ENCODE measurements at places on chromosomes 7 and 10.

- DNase-seq = no peak
- H3K36me3 ChIP-seq = no peaks in the 10 kb centered on the region
- H3K4me3 ChIP-seq = no peak overlapping the region
- no peak overlapping the region for H3K27ac ChIP-seq
- H3K27me3 ChIP-seq = no peaks in the 10 kb centered on the region
- H3K4me1 ChIP-seq = no peaks in the 10 kb centered on the region
Measured at GRCh38 chr7:150564566-150564965, 2.6 kb upstream of the GIMAP4 start.

DNA sequence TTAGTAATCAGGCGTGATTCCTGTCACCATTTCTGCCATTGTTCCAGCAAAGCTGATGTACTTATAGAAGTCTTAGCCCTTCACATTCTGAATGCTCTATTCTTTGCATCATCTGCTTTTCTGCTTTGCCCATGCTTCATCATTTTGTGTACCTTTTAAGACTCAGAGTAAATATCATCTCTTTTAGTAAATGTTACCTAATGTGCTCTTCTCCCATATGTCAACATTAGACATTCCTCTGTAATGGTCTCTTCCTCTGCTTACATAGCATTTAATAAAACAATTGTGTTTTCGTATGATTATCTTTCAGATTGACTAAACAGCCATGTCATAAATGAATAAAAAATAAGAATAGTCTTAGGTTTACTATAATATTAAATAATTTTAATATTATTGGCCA is 719.6 kb upstream of the GRM3 start:
- no peaks in the 10 kb centered on the region for H3K27me3 ChIP-seq
- no peaks in the 10 kb centered on the region for H3K4me1 ChIP-seq
- no peak overlapping the region for H3K27ac ChIP-seq
- H3K36me3 ChIP-seq = no peaks in the 10 kb centered on the region

- H3K36me3 ChIP-seq = no peaks in the 10 kb centered on the region
- no peaks in the 10 kb centered on the region for H3K27me3 ChIP-seq
- peak within 1 kb of the TSS; percentile 86 for H3K4me3 ChIP-seq
- H3K4me1 ChIP-seq = peaks cover 24% of the 10 kb centered on the region
- peak within 1 kb of the TSS; percentile 82 for H3K27ac ChIP-seq
Measured at GRCh38 chr10:77637532-77638320, at the start of gene KCNMA1. TSS of gene KCNMA1 (minus strand) at chr10:77637808.

DNA sequence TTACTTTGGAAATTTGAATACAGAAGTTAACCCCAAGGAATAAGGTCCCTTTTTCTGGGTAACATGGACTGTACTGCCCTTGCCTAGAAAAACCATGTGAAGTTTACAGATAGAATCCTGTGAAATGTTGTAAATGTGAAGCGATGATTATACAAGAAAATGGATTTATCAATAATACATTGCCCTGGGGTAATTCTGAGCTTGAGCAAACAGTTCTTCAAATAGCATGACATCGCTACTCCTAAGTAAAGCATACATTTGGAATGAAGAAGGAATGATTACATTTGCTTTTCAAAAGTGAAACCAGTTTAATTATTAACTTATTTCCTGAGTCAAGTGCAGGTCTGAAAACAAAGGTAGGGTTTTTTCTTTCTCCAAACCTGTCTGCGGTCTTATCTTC is 43.3 kb upstream of the FZD8 start:
- H3K27me3 ChIP-seq = no peaks in the 10 kb centered on the region
- H3K36me3 ChIP-seq = no peaks in the 10 kb centered on the region
- H3K4me3 ChIP-seq = no peak overlapping the region
- no peaks in the 10 kb centered on the region for H3K4me1 ChIP-seq
- H3K27ac ChIP-seq = no peak overlapping the region
- no peak for DNase-seq

DNA sequence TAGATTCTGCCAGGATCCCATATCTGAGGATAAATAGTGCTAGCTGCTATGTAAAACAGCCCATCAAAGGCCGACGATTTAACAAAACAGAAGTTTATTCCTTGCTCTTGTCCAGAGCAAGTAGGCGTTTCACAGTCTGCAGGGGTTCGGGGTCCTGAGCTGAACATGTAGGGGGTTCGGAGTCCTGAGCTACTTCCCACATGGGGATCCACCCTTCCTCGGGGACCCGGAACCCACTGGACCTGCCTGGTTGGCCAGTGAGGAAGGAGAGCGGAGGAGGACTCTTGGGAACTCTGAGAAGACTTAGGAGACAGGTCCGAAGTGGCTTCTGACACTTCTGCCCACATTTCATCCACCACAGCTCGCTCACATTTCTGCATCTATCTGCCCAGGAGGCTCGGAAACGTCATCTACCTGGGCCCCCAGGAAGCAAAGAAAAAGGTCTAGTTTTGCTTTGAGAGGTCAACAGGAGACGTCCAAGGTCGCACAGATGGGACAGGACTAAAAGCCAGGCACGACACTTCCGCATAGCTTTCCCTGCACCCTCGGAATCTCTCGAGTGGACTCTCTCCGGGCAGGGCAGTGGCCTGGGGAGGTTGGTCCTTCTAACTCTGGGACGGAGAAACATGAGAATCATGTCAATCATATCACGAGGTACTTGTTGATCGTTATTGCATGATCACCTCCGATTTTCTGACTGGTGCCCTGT is 86.4 kb downstream of the MICALL2 start:
- H3K4me3 ChIP-seq = no peak overlapping the region
- H3K27ac ChIP-seq = no peak overlapping the region
- DNase-seq = no peak
- H3K4me1 ChIP-seq = no peaks in the 10 kb centered on the region

- H3K36me3 ChIP-seq = no peaks in the 10 kb centered on the region
- peaks cover 5% of the 10 kb centered on the region for H3K27me3 ChIP-seq
- no peak for DNase-seq
- peaks cover 36% of the 10 kb centered on the region for H3K4me1 ChIP-seq
- peak overlapping the region; percentile 67 for H3K4me3 ChIP-seq
Measured at GRCh38 chr7:141074162-141074991, 513 bp downstream of the TMEM178B start.

- H3K4me3 ChIP-seq = no peak overlapping the region
- H3K4me1 ChIP-seq = no peaks in the 10 kb centered on the region
- H3K36me3 ChIP-seq = no peaks in the 10 kb centered on the region
- H3K27ac ChIP-seq = no peak overlapping the region
Measured at GRCh38 chr7:132603220-132603833, 27.1 kb upstream of the PLXNA4 start.

DNA sequence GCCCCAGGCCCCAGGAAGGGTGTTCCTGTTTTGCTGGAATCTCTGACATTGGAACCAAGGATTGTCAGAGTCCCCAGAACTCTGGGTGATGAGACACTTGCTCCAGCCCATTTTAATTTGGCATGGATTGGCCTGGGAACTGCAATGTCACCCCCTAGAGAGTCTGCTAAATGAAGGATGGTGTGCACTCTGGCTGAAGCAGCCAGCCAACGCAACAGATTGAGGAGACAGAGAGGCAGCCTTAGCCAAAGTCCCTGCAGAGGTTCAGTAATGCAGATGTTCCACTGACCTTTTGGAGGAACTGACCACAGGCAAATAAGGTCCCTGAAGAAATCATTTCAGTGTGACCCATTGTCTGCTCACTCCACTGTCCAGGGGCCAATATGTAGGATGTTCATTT is 13.4 kb downstream of the LRRC18 start:
- H3K4me3 ChIP-seq = no peak overlapping the region
- no peak for DNase-seq
- no peaks in the 10 kb centered on the region for H3K36me3 ChIP-seq

DNA sequence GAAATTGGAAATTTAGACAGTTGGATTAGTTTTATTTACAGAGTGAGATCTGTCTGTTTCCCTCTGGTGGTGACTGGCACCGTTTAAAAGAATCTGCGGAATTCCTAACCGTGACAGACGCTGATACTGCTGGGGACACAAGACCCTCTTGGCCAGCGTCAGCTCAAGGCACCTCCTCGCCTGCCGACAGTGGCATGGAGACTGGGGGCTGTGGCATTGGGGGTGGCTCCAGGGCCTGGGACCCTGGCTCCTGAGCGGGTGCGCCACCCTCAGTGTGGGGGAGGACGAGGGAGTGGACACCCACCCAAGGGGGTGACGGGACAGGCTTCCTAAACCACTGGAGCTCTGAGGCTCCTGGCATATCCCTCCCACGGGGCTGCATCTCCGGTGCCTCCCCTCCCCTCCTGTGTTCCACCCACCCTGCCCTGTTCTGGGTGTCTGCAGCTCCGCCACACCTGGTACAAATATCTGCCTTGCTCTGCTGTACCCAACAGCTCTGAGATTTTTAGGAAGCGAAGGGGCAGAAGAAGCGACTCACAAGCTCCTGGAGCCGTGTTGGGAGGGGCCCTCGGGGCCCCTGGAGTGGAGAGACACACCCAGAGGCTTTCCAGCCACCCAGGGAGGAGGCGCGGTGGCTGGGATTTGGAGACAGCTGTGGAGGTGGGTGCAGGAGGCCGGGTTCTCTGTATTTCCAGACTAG is 178.7 kb downstream of the DNAJB6 start:
- H3K4me3 ChIP-seq = no peak overlapping the region
- H3K27me3 ChIP-seq = no peaks in the 10 kb centered on the region
- no peaks in the 10 kb centered on the region for H3K36me3 ChIP-seq
- H3K4me1 ChIP-seq = no peaks in the 10 kb centered on the region
- no peak for DNase-seq
- no peak overlapping the region for H3K27ac ChIP-seq

DNA sequence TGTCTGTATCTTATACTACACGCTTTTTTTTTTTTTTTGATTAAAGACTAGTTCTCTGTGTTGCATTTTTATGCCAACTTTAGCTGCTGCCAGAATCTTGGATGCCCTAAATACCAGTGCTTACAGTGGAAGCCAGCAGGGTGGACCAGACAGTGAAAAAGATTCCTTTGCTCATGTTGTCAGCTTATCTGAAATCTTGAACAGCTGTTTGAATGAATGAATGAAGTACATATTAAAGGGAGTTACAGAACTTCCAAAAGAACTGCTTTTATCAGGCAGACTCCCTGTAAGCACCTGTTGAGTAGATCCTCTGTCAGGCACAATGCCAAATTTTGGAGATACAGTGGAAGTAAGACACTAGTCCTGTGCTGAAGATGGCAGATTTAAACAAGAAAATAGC is 184.9 kb downstream of the PPP1R9A start:
- no peaks in the 10 kb centered on the region for H3K36me3 ChIP-seq
- DNase-seq = no peak
- no peak overlapping the region for H3K4me3 ChIP-seq
- H3K27ac ChIP-seq = no peak overlapping the region
- no peaks in the 10 kb centered on the region for H3K4me1 ChIP-seq

DNA sequence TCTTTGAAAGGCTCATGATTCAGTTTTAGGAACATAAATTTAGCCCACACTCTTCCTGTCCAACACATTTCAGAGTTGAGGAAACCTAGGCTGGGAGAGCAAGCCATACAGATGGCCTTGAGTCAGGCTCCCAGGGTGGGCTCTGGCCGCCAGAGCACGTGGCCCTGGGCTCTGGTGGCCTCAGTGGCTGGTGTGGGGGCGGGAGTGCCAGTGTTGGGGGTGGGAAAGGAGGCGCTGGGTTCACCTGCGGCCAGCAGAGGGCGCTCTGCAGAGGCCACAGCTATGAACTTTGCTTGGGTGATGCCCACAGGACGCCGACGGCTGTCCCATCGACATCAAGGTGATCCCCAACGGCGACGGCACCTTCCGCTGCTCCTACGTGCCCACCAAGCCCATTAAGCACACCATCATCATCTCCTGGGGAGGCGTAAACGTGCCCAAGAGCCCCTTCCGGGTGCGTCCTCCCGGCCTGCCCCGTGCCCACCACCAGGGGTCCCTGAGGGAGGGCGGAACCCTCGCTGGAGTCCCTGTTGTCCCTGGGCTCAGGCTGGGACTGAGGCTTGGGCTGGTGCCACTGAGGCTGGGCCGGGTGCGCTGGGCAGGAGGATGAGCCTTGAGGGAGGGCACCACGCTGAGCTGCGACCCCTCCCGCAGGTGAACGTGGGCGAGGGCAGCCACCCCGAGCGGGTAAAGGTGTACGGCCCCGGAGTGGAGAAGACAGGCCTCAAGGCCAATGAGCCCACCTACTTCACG is 11.9 kb downstream of the FLNC start:
- no peak overlapping the region for H3K4me3 ChIP-seq
- H3K27ac ChIP-seq = no peak overlapping the region
- peaks cover 80% of the 10 kb centered on the region for H3K36me3 ChIP-seq
- H3K27me3 ChIP-seq = no peaks in the 10 kb centered on the region
- DNase-seq = no peak

- H3K36me3 ChIP-seq = peaks cover 28% of the 10 kb centered on the region
- H3K4me3 ChIP-seq = peak overlapping the region; percentile 81
- peaks cover 20% of the 10 kb centered on the region for H3K4me1 ChIP-seq
- DNase-seq = no peak
- peak overlapping the region; percentile 83 for H3K27ac ChIP-seq
Measured at GRCh38 chr10:3172081-3172445, 519 bp downstream of the PITRM1 start.

DNA sequence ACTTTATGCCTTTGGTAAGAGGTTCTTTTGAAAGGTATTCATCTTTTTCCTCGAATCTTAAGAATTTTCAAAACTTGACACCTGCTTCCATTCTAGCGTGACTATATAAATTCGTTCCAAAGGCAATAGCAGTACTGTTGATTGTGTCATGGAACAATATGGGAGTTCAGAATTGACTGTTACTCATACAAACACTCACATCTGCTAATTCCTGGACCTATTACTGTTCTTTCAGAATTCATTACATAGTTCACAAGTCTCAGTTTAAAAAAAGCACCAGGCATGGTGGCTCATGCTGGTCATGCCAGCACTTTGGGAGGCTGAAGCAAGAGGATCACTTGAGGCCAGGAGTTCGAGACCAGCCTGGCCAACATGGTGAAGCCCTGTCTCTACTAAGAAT is 80.9 kb downstream of the CACNB2 start:
- no peaks in the 10 kb centered on the region for H3K36me3 ChIP-seq
- no peak overlapping the region for H3K27ac ChIP-seq
- H3K4me3 ChIP-seq = no peak overlapping the region

DNA sequence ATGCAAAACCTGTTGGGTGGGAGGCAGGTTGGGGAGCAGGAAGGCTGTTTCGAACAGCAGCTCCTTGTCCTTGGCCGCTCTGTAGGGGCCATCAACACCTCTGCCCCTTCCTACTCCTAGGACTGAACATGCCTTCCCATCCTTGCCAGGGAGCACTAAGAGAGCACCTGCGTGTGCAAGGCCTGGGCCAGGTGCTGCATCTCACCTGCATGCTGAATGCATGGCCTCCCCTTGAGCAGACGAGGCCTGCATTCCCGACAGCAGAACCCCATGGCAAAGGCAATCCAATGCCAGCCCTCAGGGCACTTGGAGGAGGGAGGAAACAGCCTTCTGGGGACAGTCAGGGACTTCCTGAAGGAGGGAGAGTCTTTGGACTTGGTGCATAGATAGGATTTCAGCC is 11.0 kb downstream of the VSIR start:
- H3K4me1 ChIP-seq = peaks cover 39% of the 10 kb centered on the region
- H3K27me3 ChIP-seq = no peaks in the 10 kb centered on the region
- DNase-seq = no peak
- H3K27ac ChIP-seq = no peak overlapping the region
- no peak overlapping the region for H3K4me3 ChIP-seq

GRCh38 chr10:784403-785088 is 95.1 kb upstream of the DIP2C start:
- no peaks in the 10 kb centered on the region for H3K4me1 ChIP-seq
- no peaks in the 10 kb centered on the region for H3K27me3 ChIP-seq
- DNase-seq = peak; percentile 44
- no peak overlapping the region for H3K27ac ChIP-seq
- H3K4me3 ChIP-seq = peak overlapping the region; percentile 72
- H3K36me3 ChIP-seq = no peaks in the 10 kb centered on the region
